CD8-positive, alpha-beta T cell (primary cell): ENCODE measurements at places on chromosomes 11 and 22.
A peak's percentile ranks its signal among the peaks of the same experiment; 100 is the strongest.

GRCh38 chr11:64306876-64307622 is 1.7 kb downstream of the ESRRA start:
- peak; percentile 11 for DNase-seq

DNA sequence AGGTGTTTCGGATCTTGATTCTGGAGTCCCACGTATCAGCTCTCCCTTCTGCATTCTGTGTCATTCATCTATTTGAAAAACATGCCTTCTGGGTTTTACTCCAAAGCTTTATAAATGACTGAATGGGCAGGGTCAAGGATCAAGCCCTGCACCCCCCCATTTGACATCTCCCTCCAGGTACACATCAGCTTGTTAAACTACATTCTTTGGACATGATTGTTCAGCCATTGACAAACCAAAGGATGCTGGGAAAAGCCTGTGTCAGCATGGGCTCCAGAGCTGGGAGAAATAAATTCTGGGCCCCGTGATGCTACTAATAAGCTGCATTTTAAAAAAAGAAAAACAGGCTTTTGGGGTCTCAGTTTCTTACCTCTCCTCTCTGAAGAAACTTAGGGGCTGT is 103.7 kb downstream of the DSCAML1 start:
- no peak for DNase-seq

GRCh38 chr11:117668321-117668751 is 128.7 kb downstream of the DSCAML1 start:
- no peak for DNase-seq

DNA sequence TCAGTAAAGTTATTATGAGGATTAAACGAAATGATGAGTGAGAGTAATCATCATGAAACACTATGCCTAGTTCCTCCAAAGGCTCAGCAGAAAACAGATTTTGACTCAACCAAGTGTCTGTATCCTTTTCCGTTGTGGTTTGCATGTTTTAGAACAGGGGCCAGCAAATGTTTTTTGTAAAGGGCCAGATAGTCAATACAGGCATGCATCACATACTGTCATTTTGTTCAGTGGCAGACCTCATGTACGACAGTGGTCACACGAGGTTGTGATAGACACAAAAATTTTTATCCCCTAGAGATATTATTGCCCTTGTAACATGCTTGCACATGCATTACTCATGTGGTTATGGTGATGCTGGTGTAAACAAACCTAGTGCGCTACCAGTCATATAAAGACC is 81.9 kb upstream of the SLC25A18 start:
- no peak for DNase-seq

DNA sequence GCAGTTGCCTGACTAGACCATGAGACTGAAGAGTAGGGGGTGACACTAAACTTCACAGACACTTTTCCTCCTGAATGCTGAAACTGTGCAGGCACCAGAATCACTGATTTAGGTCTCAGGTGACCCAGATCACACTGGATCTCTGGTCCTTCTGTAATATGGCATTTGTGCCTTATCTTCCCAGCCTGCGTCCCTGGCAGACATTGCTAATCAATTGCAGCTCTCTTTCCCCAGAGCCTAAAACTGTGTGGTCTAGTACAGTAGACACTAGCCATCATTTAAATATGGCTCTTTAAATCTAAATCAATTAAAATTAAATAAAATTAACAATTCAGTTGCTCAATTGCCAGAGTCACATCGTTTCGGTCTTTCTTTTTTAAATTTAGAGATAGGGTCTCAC is 17.8 kb upstream of the MYEOV start:
- no peak for DNase-seq

GRCh38 chr11:26377619-26378018 is 45.7 kb downstream of the ANO3 start:
- DNase-seq = no peak

DNA sequence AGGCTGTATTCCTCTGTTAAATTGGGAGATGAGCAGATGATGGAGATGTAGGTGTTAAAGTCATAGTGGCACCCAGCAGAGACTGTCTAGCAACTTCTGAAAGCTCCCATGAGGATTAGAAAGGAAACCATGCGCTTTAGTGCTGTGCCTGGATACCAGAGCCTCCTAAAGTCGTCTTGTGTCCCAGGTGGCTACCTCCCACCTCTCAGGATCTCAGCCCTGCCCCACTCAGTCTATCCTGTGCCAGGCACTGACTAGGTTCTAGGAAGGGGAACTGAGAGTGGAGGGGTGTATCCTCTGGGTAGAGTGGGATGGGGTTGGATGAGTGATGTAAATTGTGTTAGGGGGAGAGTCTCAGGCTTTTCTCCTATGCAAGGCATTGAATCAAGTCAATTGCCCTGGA is 60.2 kb downstream of the KIAA1671 start:
- no peak for DNase-seq

- DNase-seq = no peak
Measured at GRCh38 chr11:66934950-66935779, 23.0 kb downstream of the PC start.

- no peak for DNase-seq
Measured at GRCh38 chr11:130369141-130369691, 54.5 kb upstream of the ZBTB44 start.

GRCh38 chr22:37501610-37502341 is 15.6 kb upstream of the MFNG start:
- no peak for DNase-seq

DNA sequence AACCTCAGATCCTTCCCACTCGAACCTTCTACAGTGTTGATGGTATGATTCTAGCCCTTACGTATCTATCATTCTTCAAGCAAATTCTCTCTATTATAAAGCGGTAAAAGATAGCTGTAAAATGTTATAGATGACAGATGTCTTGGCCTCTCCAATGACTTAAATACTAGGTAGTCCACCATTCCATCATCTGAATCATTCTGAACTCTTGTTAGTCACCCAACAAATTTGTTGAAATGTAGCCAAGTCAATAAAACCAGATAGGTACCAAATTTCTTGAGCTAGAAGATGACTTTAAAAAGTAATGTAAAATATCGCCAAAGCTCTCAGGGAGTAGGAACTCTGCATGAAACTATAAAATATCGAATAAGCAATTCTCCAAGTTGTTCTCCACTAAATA is 32.6 kb upstream of the PICALM start:
- no peak for DNase-seq
